Calu3 (cell line): ENCODE measurements at places on chromosomes 13 and 19. TPM values are rescaled to one million over a fixed set of nuclear protein-coding genes. Genes with fewer than 3 reads are reported as not detected.

- peak overlapping the region; percentile 79 for H3K27ac ChIP-seq
- peak overlapping the region; percentile 80 for H3K4me3 ChIP-seq
Observed at GRCh38 chr19:9819596-9819909, 674 bp upstream of the FBXL12 start.

ELL gene
- 11.0 and 12.5 TPM in 2 replicates for total RNA-seq

TRIM13 gene
- total RNA-seq = 10.6 and 11.8 TPM in 2 replicates

DNA sequence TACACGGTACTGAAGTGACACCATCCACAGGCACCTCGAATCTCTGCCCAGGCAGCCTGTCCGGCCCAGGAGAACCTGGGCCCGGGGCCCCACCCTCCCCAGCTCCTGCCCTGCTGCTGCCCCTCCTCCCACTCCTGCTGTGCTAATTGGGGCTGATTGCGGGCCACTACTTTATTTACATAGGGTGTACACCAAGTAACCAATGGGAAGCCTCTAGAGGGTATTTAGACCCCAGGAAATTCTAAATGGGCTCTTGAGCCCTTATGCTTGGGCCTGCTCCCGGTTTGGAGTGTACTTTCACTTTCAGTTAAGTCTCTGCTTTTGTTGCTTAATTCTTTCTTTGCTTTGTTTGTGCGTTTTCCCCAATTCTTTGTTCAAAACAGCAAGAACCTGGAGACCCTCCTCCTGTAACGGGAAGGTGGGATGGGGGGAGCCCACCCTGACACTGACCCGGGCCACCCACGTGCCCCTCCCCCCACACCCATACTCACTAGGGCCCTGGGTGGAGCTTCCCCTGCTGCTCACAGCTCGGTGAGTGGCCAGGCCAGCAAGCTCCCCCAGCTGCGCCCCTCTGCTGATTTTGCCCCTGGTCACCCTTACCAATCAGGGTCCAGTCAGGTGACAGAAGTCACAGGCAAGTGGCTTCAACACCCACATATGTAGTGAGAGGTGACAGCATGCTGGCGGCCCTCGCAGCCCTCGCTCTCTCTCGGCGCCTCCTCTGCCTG, 9.4 kb downstream of the SCGB2B2 start:
- no peaks in the 10 kb centered on the region for H3K4me1 ChIP-seq
- no peak for DNase-seq
- peak overlapping the region; percentile 66 for H3K27ac ChIP-seq
- H3K27me3 ChIP-seq = no peaks in the 10 kb centered on the region
- H3K36me3 ChIP-seq = peaks cover 7% of the 10 kb centered on the region
- H3K4me3 ChIP-seq = peak overlapping the region; percentile 71

GRCh38 chr13:45369116-45369515, 28.1 kb upstream of the TPT1 start:
- H3K27me3 ChIP-seq = no peaks in the 10 kb centered on the region
- no peak overlapping the region for H3K4me3 ChIP-seq
- peaks cover 33% of the 10 kb centered on the region for H3K4me1 ChIP-seq
- no peak for DNase-seq
